ENCODE measurements at places on chromosomes 3 and 15.

- no peak for DNase-seq
Observed at GRCh38 chr15:83160741-83161140, 46.9 kb downstream of the HDGFL3 start.

GRCh38 chr3:190831225-190831624, 31.3 kb downstream of the GMNC start:
- no peak for DNase-seq

GRCh38 chr3:65667963-65668362, 370.8 kb downstream of the MAGI1 start:
- DNase-seq, result no peak

- DNase-seq, result no peak
Observed at GRCh38 chr3:78013653-78014052, 973.8 kb downstream of the ROBO2 start.

DNA sequence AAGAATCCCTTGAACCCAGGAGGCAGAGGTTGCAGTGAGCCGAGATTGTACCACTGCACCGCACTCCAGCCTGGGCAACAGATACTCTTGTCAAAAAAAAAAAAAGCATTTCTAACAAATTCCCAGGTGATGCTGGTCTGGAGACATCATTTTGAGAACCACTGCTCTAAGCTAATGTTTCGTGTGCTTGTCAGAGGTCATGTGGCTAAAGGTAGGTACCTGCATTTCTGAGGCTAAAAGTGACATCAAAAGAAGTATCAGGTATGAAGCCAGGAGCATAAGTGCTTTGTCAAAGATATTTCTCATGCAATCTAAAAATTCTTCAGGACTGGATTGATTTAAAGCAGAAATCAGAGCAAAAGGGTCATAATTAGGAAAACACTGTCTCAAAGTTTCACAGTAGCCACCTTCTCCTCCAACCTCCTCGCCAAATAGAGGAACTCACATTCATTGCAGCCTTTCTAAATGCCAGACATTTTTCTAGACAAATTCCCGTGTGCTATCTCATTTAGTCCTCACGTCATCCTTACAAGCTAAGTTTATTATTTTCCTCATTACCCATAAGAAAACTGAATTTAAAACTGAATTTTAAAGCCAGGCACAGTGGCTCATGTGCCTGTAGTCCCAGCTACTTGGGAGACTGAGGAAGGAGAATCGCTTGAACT, 25.7 kb upstream of the GSK3B start:
- no peak for DNase-seq

DNA sequence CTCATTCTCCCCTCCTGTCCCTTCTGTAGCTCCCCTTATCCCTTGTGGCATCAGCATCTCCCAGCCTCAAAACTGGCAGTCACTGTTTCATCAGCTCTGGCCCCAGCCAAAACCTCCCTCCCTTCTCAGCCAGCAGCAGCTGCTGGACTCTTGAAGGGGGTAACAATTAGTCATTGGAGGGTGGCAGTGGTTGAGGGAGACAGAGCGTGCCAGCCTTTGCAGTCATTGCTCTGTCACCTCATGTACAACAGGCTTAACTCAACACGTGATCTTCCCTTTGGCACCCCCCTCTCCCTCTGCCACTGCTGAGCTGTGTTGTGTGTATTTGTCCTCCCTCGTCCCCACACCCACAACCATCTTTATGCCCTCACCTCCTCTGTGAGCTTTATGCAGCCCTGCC, 28.2 kb downstream of the RBP2 start:
- DNase-seq, result no peak

GRCh38 chr3:35592589-35593295, 46.6 kb upstream of the ARPP21 start:
- DNase-seq, result no peak

DNA sequence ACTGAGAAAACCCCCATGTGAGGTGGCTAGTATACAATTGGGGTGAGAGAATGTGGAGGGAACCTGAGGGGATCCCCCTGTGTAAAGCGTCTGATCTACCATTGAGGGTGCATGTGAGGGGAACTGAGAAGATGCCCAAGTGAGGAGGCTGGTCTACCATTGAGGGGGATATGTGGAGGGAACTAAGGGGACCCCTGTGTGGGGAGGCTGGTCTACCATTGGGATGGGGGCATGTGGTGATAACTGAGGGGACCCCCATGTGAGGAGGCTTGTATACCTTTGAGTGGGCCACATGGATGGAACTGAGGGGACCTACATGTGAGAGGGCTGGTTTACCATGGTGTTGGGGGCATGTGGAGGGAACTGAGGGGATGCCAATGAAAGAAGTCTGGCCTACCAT, 160.8 kb downstream of the FBLN2 start:
- DNase-seq, result no peak

DNA sequence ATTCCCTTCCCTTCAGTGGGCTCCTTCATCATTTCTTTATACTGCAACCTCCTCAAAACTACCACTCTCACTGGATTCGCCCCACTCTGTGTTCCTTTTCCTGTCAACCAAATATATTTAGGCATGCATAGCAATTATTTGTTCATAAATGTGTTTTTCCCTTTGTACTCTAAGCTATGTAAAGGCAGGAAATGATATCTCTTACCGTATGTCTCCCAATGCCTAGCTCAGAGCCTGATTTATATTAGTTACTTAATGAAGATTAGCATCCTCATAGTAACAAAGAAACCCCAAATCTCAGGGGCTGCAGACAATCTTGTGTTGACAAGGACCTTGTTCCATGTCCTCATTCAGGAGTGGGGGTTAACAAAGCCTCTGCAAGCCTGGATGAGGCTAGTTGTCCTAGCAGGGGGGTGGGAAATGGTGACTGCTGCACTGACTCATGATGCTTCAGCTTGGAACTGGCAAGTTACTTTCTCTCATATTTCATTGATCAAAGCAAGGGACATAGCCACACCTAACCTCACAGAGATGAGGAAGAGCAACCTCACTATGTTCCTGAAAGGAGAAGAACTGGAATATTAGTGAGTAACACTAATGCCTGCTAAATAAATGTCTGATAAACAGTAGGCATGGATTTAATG, 15.2 kb downstream of the PHLDB2 start:
- peak; percentile 68 for DNase-seq

DNA sequence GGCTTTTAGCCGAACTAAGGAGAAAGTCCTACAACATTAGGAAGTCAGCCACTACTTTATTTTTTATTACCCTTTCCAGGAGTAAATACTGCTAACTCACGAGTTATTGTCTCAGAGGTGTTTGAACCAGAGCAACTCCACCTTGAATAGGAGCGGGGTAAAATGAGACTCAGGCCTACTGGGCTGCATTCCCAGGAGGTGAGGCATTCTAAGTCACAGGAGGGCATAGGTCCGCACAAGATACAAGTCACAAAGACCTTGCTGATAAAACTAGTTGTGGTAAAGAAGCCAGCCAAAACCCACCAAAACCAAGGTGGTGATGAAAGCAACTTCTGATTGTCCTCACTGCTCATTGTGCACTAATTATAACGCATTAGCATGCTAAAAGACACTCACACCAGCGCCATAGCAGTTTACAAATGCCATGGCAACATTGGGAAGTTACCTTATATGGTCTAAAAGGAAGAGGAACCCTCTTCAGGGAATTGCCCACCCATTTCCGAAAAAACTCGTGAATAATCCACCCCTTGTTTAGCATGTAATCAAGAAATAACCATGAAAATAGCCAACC, 555.9 kb downstream of the IGSF11 start:
- no peak for DNase-seq

DNA sequence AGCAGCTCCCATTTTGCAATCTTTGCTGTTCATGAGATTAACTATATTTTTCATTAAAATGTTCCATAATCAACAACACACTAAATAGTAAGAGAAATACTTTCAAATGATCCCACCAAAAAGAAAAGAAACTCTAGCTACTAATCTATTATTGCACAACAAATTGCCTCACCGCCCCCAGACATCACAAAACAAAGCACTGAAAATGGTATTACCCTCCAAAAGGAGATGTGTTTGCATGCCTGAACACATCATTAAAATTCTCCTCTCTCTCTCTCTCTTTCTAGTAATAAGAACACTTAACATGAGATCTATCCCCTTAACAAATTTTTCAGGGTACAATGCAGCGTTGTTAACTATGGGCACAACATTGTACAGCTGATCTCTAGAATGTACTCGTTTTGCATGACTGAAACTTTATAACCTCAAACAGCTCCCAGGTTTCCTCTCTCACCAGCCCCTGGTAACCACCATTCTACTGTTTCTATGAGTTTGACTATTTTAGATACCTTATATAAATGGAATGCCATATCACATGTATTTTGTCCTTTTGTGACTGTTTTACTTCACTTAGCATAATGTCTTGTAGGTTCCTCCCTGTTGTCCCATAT, 33.1 kb downstream of the WNT5A start:
- no peak for DNase-seq

DNA sequence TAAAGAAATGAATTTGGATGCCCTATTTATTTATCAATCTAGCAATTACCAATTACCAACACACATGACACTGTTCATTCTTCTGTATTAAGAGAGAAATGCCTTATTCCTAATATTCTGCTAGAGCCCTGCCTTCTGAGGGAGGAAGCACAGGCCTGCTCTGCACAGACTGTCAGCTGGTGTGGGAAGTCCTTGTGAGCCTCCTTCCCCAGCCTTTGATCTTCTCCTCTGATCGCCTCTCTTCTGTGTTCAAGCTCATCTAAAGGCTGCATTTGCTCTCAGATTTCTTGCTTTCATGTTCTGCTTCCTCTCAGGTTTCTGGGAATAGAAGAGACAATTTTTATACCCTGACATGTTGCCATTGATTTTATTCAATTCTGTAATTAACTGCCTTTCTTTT, 290.6 kb upstream of the UMPS start:
- no peak for DNase-seq

DNA sequence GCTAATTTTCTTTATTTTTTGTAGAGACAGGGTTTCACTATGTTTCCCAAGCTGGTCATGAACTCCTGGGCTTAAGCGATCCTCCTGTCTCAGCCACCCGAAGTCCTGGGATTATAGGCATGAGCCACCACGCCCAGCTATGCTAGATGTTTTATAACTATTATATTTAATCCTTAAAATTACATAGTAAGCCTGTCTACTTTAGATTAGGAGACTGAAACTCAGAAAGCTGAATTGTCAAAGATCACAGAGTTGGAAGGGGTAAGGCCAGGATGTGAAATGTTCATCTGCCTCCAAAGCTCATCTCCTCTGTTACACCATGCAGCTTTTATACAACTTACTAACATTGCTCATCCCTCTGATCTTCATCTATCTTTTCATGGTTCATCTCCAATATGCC, 89.8 kb downstream of the MAP2K5 start:
- no peak for DNase-seq

DNA sequence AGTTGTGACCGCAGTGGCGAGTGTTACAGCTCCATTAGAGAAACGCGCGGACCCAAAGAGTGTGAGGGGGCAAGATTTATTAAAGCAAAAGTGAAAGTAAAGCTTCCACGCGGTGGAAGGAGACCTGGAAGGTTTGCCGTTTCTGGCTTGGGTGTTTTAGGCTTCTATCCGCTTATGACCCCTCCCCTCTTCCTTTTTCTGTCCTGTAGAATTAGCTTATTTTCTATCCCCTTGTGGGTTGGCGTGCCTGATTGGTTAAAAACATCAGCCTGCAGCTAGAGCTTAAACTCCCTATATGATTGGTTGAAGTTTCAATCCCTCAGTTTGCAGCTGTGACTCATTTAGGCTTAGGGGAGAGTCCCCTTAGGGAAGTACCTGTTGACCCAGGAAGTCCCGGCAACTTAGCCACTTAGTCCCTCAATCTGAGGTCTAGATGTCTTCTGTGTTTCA, 39.6 kb downstream of the C3orf38 start:
- no peak for DNase-seq

DNA sequence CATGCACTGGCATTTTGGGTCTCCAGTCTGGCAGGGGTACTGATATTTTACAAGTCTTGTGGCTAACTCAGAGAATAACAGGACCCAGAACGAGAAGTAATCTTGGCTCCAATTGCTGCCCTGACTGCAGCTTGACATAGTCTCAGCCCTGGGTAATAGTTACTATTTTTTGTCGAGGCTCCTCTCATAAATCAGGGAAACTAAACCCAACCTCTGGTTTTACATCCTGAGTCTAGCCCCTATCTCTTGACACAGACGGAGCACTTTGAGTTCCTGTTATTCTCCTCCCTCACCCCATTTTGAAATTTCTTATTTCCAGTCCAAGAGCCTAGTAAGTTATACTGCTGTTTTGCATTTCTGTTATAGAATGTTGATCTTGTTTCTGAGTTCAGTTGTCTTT, 276.1 kb upstream of the GOLIM4 start:
- DNase-seq, result no peak

DNA sequence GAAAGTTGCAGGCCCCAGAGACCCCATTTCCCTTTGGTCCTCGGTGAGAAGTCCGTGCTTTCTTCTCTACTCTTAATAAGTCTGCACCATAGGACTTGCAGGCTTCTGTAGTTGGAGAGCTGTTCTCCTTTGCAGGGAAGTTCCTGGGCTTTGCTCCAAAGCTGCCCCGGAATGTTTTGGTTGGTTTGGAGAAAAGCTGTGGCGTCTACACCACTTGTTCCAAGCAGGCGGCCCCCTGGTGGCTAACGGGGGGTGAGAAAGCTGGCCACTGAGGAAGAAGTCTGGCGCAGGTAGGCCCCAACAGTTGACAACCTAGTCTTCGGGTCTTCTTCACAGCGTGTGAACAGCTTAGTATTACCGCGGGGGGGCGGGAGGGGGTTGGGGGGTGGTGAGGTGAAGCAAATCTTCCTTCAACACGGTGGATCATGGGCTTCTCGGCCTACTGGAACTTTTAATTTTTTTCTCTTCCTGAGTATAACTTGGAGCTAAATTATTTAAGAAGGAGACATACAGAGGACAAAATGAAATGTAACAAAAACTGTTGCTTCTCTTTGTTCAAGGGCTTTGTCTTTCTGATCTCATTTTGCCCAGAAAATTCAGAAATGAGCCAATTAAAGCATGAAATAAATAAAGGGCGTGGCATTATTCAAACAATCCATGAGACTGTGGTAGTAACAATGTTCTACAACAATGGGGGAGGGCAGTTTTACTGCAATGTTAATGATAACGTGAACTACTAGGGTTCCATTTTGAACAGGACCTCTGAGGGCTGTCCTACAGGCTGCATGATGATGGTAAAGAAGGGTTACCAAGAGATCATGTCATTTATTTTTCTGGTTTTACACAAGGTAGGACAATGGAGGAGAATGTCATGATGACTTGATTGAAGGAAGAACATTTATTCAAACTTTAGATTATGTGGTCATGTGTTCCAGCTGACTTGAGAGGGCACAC, 2.2 kb upstream of the THRB start:
- DNase-seq, result peak; percentile 90

DNA sequence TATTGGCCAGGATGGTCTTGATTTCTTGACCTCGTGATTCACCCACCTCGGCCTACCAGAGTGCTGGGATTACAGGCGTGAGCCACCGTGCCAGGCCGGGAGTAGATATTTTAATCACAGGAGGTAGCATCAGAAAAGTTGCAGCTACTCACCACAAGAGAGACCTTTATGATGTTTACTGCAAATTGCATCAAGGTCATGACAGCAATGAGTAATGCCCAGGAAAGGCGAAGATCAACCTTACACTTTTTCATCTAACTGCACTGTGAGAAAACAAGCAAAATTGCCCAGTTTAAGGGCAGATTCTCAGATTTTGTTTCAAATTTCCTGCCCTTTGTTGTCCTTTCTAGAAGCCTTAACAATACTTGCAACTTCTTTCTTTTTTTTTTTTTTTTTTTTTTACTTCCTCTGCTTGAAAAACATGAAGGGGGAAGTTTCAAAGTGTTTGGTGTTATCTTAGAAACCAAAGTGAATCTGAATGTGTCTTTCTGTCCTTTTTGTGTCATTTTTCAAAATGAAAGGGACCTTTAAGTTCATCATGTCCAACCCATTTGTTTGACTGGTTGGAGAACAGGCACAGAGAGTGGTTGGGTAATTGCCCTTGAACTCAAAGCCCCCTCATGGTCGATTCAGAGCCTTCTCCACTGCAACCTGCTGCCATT, 25.0 kb downstream of the TGFBR2 start:
- DNase-seq, result peak; percentile 19

GRCh38 chr3:23758253-23758838, 47.4 kb upstream of the UBE2E1 start:
- no peak for DNase-seq
